Stimulated activated CD8-positive, alpha-beta memory T cell treated with anti-CD3 and anti-CD28 coated beads, Interleukin-2, amount 100 ng/mL, for 1 hour (primary cell): ENCODE measurements at places on chromosomes 1 and 21.

- DNase-seq = peak; percentile 72
Measured at GRCh38 chr1:205528887-205529825, 24.7 kb downstream of the CDK18 start.

DNA sequence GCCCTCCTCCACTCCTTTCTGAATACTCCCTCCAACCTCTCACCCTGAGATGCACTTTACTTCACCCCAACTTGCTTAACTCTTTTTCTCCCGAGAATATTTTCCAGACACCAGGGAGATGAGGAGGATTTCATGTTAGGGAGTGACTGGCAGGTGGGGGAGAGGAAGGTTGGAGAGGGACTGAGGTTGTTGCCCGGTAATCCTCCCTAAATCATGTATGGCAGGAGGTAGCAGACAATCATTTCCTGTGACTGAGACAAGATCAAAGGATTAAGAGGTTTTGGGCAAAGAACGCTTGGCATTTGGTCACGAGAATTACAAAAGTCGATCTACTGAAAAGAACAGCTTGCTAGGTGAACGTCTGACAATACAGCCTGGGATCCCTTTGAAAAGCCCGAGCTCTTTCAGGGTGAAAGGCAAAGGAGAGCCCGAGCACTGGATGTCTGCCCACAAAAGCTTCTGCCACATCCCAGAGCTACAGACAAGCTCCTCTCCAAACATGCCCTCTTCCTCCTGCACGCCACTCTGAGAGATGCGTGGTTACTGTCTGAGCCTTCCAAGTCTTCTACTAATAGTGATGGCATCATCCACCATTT, 154.1 kb downstream of the DAB1 start:
- no peak for DNase-seq

- DNase-seq = no peak
Measured at GRCh38 chr1:221729771-221730330, 12.0 kb downstream of the DUSP10 start.

- no peak for DNase-seq
Measured at GRCh38 chr1:40886318-40887011, 24.3 kb upstream of the CITED4 start.

DNA sequence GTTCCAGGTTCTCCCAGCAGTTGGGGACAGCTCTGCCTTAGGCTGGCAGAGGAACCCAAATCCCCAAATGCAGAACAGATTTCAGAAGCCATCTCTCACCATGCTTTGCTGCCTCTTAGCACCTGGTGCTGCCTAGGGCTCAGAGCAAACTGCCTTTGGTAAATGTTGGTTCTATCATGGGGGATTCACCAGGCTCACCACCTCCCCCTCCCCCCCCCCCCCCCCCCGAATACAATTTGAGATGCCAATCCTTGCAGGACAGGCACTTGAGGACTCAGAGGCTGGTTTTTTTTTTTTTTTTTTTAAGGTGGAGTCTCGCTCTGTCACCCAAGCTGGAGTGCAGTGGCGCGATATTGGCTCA, 447 bp upstream of the PAQR6 start:
- no peak for DNase-seq

GRCh38 chr1:204660509-204660908, 25.0 kb downstream of the LRRN2 start:
- no peak for DNase-seq

DNA sequence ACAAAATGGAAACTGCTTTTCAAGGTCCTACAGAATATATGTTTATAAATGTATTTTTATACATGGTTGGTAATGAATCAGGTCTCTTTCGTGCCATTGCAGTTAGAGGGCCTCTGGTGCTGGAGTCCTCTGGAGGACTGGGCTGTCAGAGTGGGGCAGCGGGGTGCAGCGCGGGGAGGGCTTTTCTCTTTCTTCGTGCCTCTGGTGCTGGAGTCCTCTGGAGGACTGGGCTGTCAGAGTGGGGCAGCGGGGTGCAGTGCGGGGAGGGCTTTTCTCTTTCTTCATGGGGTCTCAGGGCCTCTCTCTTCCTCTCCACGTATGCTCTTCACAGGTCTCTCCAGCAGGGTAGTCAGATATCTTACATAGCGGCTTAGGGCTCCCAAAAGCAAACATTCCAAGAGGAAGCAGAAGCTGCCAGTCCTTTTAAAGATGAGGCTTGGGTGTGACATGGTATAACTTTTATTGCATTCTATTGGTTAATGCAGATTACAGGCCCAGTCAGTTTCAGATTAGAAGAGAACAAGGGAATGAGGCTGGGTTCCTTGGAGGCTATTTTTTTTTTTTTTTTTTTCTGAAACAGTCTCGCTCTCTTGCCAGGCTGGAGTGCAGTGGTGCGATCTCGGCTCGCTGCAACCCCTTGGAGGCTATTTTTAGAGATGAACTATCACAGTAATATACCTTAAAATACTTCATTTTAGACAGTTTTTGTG, 13.1 kb downstream of the SDCCAG8 start:
- no peak for DNase-seq

DNA sequence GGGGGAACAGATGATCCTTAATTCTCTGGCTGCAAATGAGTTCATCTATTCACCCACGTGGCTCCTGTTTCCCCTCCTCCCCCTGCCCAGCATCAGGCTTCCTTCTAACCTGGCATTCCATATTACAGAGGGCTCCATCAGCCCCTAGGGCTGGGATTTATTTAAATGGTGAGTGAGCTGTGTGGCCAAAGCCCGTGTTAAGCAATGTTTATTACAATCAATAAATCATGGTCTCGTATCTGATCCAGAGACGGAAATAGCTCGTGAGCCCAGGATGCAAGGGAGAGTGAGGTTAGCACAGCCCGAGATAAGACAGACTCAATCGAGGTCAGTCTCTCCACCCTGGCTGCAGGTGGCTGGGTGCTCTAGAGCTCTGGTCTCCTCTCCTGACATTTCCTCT, 43.1 kb upstream of the IGSF21 start:
- DNase-seq = no peak

DNA sequence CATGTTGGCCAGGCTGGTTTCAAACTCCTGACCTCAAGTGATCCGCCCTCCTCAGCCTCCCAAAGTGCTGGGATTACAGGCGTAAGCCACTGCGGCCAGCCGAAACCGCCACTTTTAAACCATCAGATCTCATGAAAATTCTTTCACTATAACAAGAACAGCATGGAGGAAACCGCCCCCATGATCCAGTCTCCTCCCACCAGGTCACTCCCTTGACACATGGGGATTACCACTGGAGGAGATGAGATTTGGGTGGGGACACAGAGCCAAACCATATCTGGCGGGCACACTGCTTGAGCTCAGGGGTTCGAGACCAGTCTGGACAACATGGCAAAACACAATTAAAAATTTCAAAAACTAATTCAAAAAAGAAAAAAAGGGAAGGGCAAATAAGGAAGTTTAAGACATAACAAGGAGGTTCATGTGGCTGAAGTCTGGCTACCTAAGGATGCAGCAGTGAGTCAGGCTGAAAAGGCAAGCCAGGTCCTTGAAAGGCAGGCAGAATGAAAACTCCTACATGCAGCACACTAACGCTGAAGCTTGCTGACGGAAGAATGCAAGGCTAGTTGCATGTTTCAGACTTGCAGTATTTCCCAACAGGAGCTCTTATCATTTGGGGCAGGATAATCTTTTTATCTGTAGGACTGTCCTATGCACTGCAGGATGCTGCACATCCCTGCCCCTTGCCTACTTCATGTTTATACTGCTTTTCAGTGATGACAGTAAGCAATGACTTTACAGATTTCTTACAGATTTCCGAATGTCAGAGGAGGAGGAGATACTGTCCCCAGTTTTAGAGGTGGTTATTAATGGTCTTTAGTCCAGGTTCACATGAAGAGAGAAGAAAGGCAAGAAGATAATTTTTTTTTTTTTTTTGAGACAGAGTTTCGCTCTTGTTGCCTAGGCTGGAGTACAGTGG, 49.3 kb downstream of the FBXO42 start:
- no peak for DNase-seq

DNA sequence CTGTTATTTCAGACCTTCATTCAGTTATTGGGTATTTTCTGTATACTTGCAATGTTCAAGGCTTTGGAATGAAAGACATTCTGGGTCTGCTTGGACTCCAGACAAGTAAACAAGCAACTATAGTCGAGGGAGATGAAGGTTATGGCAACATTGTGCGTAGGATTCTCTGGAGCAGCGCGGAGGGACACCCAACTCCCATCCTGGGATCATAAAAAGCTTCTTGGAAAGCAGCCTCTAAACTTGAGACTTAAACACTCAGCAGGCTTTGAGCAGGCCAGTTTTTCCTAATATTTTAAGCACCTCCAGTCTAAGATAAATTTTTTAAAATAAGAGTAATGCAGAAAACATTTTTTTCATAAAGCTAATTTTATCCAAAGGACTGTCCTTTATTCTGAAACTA, 7.6 kb upstream of the LYST start:
- DNase-seq = no peak

GRCh38 chr21:18443085-18443484, 39.5 kb upstream of the TMPRSS15 start:
- DNase-seq = no peak

DNA sequence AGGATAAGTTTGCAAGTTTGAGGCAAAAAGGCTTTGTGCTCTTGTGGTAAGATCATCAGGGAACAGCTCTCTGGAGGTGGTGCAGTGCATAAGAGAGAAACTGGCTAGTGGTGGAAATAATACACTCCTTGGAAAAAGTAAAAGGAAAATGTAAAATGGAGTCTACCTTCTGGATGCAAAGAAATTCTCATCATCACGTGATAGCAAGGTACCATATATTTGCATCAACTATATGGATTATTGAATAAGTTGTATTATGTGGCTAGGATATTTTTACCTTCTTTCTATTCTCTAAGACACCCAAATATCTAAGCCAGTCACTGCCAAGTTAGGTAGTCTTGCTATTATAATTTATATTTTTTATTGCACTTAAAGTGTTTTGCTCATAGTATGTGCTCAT, 14.0 kb upstream of the LRRC7 start:
- no peak for DNase-seq

DNA sequence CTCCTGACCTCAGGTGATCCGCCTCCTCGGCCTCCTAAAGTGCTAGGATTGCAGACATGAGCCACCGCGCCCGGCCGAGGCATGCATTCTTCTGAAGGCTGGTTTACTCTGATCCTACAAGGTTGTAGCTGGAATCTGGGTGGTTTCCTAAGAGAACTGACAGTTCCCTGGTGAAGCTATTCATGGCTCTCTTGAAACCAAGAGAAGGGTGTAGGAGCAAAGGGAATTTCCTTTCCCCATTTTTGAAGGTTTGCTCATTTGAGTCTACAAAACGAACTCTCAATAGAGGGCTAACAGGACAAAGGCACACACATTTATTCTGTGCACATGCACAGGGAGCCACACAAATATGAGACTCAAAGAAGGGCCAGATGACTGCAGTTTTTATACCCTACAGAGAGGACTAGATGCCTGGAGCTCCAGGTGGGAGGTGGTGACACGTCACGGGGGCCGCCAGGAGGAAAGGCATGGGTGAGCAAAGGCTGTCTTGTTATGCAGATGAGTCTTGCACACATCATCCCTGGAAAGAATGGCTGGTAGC, 49.5 kb upstream of the ERRFI1 start:
- DNase-seq = no peak

- DNase-seq = no peak
Measured at GRCh38 chr1:190019717-190020116, 457.9 kb downstream of the BRINP3 start.

DNA sequence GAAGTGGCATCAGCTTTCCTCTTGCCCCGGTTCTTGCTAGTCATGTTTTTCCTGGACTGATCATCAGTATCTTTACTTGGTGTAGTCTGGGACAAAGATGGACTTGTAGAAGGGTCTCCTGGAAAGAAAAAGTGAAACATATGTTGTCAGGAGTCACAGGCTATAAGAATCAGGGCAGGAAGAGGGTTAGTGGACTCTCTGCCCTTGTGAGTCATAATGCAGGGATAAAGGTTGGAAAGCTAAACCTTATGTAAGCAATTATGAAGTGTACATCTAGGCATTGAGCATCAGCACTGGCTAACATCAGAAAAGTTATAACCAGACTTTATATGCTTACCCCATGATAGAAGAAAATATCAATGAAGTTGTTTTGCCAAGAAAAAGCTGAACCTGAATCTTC, 51.2 kb downstream of the XKR8 start:
- no peak for DNase-seq

- DNase-seq = no peak
Measured at GRCh38 chr21:41973861-41974751, 20.3 kb upstream of the C2CD2 start.

DNA sequence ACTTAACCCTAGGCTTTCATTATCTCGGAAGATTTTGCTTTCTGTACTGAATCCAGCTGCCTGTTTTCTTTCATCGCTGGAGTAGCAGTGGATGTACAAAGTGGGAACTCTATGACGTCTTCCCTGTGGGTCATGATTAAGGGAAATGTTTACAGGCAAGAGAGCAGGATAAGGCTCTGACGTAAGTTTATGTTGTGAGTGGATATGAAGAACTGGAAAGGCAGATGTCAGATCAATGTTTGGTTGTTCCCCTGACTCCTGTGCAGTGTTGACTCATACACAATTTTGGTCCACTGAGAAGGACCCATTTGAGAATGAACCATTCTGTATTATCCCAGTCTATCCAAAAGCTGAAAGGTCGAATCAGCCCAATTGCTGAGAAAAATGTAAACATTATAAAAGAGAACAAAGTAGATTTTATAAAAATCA, 292.4 kb downstream of the GRIK1 start:
- no peak for DNase-seq

GRCh38 chr1:26536081-26536480, 6.5 kb downstream of the RPS6KA1 start:
- DNase-seq = no peak

DNA sequence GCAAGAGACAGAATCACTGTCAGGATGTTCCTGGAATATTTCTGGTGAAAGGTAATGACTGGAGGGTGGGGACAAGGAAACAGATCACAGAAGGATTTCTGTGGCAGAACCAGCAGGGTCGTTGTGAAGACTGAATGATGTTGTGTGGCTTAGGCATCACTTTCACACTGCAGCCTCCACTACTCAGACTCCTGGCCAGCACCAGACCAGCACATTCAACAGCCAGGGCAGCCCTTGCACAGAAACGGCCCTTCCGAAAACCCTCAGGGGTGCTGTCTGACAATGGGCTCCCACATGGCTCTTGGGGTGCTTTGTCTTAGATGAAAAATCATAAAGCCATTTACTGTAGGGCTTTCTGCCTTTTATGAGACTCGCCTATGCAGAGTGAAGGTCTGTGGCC, 3.8 kb upstream of the RAB7B start:
- no peak for DNase-seq

DNA sequence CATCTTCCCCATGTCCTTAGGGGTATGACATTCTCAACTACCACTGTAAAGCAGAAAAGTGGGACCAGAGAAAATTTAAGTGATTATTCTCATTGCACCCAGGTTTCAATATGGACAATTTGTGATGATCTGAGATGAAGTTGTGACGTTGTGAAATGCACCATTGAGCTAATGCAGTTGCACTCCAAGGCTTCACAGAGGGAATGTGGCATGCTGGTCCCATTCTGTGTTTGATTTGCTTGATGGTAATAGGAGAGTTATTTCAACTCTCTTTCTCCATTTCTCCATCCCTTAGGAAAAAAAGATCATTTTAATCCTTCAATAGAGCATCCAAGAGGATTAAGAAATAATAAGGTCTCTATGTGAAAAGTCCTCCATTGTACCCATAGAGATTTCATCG, 136.6 kb downstream of the SLC30A10 start:
- DNase-seq = no peak
